CD4-positive, alpha-beta T cell treated with Interferon alpha-2 for 1 hour (primary cell): ENCODE measurements at places on chromosomes 5 and 9.

DNA sequence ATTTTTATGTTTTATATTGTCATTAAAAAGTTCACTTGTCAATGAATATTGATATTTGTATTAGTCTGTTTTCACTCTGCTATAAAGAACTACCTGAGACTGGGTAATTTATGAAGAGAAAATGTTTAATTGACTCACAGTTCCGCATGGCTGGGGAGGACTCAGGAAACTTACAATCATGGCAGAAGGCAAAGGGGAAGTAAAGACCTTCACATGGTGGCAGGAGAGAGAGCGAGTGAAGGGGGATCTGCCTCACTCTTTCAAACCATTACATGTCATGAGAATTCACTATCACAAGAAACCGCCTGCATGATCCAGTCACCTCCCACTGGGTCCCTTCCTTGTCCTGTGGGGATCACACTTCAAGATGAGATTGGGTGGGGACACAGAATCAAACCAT lies 27.4 kb downstream of the SRD5A1 start:
- no peak for DNase-seq

DNA sequence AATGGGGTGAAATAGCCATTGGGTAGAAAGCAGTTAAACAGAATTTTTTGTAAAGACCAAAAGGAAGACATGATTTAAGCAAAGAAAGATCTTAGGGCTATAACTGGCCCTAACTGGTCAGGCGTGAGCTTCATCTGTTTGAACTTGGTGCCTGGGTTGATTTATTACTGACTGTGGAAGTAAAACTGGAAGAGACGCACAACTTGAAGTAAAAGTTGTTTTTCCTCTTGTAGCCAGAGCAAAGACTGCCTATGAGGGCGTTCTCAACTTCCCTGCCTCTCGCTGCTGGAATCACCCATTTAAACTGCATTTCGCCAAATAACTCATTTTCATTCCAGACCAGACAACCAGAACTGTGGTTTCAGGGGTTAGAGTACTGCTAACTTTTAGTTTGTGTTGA lies 1.5 kb downstream of the THBS4 start:
- DNase-seq: no peak

GRCh38 chr5:117792476-117792875 lies 1195.9 kb downstream of the DTWD2 start:
- DNase-seq: no peak

- DNase-seq: peak; percentile 7
Measured at GRCh38 chr5:126852091-126852571, 75.2 kb downstream of the LMNB1 start.

- DNase-seq: no peak
Measured at GRCh38 chr9:109468927-109469326, 29.2 kb downstream of the PTPN3 start.

DNA sequence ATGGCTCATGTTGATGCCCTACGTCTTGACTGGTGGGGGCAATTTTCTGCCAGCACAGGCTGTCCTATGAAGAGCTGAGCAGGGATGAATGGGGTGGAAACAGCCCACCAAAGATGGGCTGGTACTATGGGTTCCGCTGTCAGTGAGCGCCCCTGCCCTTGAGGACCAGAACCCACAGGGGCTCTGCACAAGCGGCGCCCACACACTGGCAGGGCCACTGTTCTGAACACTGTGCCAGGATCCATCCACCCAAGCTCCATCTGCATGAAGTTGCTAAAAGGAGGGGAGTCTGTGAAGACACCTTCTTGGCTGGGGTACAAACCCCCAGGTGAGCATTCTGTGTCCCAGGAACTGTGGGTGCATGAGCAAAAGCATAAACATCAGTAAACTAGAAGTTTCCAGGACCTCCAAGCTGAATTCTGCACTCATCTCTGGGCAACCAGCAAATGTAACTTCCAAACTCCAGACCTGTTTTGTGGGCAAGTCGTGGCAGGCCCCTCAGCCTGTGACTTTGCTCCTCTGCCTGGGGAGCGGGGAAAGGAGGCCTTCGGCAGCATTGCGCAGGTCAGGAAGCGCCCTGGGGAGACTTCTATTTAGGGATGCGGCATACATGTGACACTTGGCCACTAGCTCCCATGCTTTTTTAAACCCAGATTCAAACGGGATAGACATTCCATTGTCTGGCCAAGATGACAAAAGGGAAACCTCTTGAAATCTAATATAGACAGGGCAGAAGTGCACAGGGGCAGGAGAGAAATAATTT lies 48.9 kb downstream of the PTPN3 start:
- no peak for DNase-seq

GRCh38 chr9:125756518-125756917 lies 9.3 kb downstream of the PBX3 start:
- DNase-seq: no peak
